ENCODE measurements at places on chromosomes 6 and 20.

GRCh38 chr20:64093013-64093503, 8.9 kb upstream of the LKAAEAR1 start:
- DNase-seq: peak; percentile 17

DNA sequence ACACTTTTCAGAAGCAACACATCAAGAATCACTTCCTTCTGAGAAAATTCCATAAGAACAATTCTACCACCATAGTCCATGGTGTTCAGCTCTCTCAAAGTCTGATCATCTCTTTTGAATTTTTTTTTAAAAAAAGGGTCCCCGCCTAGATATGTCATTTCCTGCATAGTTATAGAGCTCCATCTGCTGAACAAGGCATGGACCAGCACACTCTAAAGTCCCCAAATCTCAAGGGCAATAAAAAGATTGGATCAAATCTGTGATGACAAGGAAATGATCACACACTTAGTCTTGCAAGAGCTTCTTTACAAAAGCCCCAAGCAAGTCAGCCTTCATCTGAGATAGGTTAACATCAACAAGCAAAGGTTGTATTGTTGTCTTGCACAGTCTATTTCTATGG, 100.7 kb upstream of the STMND1 start:
- DNase-seq: peak; percentile 56

DNA sequence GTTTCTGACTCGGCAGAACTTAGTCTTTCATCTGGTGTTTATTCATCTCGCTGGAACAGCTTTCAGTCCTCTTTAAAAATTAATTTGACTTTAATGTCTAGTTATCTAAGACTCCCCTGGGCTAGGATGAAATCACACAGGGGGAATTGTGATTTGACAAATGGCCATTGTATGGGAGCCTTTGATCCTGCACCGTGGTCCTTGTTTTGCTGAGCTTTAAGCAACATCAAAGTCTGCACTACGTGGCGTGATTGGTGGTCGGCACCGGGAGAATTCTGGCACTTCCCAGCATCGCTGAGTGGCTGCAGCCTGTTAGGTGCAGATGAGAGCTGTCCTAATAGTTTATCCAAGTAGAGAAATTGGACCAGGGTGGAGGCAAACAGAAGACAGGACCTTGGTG, 146.9 kb downstream of the TBC1D7 start:
- no peak for DNase-seq

DNA sequence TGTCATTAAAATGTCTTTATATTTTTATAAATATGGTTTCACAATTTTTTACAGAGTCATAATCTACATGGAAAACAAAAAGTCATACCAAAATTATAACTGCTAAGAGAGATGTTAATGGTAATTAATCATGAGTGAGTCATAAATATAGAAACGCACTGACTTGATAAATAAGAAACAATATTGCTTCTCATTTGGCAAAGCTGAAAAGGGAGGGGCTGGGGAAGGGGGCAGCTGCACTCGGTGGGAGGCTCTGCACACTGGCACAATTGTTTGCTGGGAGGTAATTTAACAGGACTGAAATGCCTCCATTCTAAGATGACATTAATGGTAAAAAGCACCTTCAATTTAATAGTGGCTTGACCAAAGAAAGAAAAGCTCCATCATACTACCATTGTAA, 133.3 kb upstream of the AGPAT4 start:
- no peak for DNase-seq

- no peak for DNase-seq
These were observed 432.7 kb downstream of the PTPRT start for GRCh38 chr20:42756991-42757390.

DNA sequence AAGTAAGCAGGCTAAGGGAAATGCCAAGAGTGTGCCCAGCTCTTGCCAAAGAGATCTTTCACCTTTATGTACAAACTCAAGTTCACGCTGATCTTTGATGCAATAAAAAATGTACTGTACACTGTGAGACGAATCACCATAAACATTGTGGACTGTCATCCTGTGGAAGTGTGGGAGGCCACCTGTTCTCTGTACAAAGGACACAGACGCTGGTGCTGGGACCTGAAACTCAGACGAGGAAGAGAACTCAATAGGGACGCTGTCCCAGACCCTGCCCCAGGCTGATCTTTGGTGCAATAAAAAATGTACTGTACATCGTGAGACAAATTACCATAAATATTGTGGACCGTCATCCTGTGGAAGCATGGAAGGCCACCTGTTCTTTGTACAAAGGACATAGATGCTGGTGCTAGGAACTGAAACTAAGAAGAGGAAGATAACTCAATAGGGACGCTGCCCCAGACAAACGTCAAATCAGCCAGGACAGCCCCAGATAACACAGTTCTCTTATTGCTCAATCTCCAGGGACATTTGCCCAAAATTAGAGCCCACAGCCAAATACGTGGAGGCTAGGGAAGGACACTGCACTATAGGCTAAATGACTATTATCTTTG, 312.7 kb upstream of the SGK1 start:
- DNase-seq: no peak
